ENCODE measurements at places on chromosomes 4 and X.

DNA sequence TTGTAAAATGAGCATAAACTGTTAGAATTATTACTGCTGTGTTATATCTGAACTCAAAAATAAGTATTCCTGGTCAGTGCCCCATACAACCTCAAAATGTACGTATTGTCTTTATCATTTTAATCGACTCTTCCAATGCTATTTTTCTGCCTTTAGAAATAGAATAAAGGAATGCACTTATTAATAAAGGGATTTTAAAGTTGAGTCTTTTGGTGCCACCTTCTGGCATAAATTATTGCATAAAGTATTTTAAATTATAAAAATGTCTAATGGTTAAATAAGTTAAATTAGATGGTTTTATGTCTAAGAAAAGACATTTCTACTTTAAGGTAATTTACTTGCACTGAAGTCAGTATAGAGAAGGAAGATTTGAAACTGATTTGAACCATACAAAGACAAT lies 424.0 kb upstream of the NDST4 start:
- no peak for DNase-seq

DNA sequence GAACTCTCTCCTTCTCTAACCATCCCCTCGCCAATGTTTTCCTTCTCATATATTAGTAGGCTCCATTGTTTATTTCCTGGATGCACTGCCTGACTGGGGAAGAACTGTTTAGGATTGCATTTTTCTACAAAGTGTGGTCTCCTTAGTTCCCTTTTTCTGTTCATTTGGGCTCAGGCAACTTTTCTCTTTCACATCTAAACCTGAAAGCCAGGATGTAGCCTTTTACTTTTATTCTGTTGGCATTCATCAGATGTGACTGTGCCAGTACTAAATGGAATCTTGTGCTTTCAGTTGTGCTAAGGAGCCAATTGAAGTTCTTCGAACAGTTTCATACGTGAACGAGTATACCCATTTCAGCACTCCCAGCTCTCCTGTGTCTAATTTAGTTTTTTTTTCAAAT lies 59.8 kb downstream of the DDIT4L start:
- no peak for DNase-seq

DNA sequence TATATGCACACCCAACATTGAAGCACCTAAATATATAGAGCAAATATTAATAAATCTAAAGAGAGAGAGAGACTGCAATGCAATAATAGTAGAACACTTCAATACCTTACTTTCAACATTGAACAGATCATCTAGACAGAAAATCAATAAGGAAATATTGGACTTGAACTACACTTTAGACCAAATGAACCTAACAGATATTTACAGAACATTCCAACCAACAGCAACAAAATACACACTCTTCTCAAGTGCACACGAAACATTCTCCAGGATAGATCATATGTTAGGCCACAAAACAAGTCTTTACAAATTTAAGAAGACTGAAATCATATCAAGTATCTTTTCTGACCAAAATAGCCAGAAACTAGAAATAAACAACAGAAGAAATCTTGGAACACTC lies 66.6 kb downstream of the CD99L2 start:
- no peak for DNase-seq

GRCh38 chrX:15299941-15300851 lies 15.2 kb downstream of the ASB11 start:
- no peak for DNase-seq
